ENCODE measurements at places on chromosomes 7 and 10.
A peak's percentile ranks its signal among the peaks of the same experiment; 100 is the strongest.

GRCh38 chr7:22723181-22723601, 3.8 kb upstream of the IL6 start:
- DNase-seq: no peak

DNA sequence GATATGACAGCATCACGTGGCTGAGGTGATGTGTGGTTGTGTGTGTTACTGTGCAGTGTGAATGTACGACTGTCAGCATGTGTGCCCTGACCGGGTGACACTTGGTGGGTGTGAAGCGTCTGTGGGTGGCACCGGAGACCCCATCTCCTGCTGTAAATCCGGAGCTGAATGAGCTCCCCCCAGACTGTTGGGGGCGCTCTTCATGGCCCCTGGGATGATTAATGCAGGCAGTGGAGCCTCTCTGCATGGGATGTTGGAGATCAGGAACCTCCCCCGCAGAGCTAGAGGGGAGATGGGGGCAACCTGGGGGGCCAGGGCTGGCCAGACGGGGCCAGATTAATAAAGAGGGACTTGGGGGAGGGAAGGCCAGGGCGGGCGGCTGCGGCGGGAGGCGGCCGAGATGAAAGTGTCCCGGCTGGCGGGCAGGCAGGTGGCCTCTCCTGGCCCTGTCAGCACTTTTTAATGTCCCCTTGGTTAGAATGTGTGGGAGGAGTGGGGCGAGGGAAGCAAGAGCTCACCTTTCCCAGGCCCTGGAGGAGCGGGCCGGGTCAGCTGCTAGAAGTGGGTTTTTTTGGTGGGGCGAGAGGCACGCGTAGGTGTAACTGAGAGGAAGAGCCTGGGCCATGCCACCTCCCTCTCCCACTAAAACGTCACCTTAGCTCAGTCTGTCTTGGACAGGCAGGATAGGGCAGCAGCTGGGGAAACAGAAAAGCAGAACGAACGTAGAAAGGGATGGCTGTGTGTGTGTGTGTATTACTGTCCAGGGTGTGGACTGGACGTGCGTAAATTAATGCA, 34.1 kb downstream of the HIF1AN start:
- DNase-seq: no peak

DNA sequence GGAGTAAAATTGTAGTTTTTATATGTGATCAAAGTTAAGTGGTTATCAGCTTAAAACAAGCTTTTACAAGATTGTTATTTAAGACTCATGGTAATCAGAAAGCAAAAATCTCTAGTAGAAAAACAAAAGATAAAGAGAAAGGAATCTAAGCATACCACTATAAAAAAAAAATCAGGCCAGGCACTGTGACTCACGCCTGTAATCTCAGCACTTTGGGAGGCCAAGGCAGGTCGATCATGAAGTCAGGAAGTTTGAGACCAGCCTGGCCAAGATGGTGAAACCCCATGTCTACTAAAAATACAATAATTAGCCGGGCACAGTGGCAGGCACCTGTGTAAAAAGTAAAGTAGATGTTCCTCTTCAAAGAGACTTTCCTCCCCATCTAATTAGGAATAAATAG, 265.9 kb upstream of the NRP1 start:
- DNase-seq: peak; percentile 17

GRCh38 chr10:61635932-61636331, 26.8 kb upstream of the CABCOCO1 start:
- DNase-seq: no peak

DNA sequence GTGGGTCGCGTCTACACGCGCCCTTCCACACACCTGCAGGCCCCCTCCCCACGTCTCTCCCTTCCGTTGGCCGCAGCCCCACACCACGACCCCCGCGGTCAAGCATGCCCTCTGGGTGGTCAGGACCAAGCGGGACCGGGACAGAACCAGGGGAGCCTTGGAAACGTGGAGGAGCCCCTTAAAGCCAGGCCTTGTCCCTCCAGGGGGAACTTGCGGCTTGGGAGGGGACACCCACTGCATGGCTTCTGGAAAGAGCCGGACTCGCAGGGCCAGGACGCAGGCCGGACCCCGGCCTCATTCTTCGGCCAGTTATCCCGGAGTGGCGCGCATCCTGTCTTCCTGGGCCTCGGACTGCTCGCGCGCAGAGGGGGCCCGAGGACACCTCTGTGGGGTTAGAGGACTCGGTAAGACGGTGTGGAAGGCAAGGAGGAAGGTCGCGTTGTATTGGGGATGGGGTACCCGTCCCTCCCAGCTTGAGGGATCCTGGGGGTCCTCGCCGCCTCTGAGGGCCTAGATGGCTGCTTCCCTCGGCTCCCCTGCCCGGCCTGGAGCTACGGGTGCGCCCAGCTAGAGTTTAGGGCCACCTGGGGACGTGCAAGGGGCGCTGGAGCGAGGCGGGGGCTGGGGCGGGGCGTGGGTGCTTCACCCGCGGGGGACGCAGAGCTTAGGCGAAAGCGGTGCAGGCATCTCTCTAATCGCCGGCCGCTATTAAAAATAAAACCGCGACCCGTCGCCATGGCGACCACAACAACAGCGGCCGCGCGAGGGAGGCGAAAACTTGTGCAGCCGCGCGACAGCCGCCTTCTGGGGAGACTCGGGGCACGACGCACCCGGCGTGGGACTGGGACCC, 1.8 kb upstream of the PDGFA start:
- DNase-seq: no peak
